ENCODE measurements at places on chromosomes 2 and 18.

GRCh38 chr2:192484903-192485302 is 290.2 kb upstream of the TMEFF2 start:
- DNase-seq: no peak

GRCh38 chr2:240430595-240430994 is 4.9 kb upstream of the GPC1 start:
- DNase-seq: no peak

DNA sequence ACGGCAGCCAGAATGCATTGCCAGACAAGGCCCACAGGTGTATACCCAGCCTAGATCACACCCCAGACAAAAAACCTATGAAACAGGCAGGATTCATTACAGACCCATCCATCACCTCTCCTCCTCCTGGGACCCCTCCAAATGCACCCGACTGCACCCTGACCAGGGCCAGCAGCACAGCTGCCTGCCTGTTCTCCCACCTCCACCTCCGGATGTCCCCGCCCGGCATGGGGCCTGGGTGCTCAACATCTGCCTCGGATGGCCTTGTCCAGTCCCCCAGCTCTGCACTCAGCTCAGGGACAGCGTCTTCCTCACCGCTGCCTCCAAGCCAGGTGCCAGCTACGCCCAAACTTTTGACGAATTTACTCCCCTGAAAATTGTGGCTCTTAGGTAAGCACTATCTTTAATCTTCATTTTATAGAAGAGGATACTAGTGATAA is 91.1 kb downstream of the TPO start:
- no peak for DNase-seq

DNA sequence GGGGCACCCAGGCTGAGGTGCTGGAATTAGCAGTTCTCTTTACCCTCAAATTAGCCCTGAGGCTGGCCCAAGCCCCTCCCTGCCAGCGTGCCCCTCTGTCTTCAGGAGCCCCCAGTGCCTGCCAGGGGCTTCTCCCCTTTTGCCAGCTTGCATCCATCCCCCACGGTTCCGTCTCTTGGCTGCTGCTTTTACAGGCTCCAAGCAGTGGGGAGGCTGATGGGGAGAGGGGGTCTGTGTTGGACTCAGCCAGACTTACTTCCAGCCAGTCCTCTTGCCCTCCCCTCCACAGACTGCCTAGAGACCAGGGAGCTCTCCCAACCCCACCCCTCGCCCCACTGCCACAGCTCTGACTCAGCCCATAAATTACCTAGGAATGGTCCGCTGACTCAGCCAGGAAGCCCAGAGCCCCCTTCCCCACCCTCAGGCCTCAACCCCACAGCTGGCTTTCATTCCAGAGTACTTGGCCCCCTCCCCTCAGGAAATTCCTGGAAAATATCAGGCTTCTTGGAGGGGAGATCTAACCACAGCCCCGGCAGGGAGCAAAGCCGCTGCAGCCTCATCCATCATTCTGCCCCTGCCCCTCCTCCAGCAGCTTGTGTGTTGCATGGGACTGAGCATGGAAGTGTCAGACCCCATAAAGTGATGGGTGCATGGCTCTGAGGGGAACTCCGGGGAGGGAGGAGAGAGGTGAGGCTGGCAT is 184.6 kb downstream of the ZFP36L2 start:
- peak; percentile 89 for DNase-seq

- DNase-seq: no peak
Observed at GRCh38 chr2:203756161-203756560, 49.7 kb downstream of the CD28 start.

DNA sequence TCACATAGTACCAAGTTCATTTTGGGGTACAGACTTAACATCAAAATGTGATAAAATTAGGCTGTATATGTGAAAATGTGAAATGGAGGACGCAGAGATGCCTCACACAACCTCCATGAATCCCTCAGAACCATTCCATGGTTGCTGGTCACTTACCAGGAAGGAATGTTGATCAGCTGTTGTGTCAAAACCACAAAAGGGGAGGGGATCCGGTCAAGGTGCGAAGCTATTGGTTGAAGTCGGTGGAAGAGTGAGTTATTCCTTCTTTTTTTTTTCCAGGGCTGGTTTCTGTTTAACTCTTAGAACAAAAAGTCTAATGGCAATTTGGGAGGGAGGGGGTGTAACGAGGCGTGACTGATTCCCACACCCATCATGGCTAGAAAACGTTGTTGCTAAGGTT is 32.3 kb upstream of the REG3A start:
- DNase-seq: no peak

DNA sequence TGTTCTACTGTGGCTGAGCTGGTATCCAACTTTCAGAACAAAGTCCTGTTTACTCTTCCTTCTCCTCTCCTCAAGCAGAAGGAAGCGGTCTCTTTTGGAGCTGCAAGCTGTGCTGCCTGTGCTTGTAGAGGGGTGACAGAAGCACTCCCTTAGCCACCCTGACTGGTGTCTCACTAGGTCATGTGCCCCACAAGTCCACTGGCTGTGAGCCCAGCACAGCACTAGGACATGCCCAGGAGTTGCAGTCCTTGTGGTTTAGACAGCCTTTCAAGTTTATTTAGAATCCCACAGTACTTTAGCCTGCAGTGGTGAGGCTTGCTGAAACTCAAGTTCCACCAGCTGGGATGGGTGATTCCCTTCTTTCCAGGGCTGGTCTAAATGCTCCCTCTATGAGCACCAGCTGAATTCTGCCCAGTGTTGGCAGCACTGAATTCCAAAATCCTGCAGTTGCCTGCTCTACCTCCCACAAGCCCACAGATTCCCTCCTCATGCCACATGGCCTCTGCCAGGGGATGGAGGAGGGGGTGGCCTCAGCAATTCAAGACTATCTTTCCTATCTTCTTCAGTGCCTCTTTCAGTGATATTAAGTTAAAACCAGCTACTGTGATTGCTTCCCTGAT is 61.2 kb downstream of the CCDC85A start:
- DNase-seq: no peak

GRCh38 chr2:37068686-37069085 is 15.5 kb downstream of the HEATR5B start:
- no peak for DNase-seq

DNA sequence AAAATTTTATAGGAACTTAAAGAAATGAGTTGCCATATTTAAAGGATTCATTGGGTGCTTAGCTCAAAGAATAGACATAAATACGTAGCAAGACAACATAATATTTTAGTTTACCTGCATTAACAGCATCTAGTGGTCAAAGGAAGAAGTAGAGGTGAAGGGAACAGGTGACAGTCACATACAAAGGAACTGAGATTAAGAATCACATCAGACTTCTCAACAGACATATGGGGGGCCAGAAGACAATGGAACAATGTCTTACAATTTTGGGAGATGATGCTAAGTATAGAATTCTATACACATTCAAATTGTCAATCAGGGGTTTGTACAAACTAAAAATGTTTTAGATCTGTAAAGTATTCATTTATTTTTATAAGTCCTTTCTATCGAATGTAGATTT is 38.6 kb upstream of the CCDC102B start:
- no peak for DNase-seq

- no peak for DNase-seq
Observed at GRCh38 chr2:185278761-185279160, 459.8 kb upstream of the FSIP2 start.

DNA sequence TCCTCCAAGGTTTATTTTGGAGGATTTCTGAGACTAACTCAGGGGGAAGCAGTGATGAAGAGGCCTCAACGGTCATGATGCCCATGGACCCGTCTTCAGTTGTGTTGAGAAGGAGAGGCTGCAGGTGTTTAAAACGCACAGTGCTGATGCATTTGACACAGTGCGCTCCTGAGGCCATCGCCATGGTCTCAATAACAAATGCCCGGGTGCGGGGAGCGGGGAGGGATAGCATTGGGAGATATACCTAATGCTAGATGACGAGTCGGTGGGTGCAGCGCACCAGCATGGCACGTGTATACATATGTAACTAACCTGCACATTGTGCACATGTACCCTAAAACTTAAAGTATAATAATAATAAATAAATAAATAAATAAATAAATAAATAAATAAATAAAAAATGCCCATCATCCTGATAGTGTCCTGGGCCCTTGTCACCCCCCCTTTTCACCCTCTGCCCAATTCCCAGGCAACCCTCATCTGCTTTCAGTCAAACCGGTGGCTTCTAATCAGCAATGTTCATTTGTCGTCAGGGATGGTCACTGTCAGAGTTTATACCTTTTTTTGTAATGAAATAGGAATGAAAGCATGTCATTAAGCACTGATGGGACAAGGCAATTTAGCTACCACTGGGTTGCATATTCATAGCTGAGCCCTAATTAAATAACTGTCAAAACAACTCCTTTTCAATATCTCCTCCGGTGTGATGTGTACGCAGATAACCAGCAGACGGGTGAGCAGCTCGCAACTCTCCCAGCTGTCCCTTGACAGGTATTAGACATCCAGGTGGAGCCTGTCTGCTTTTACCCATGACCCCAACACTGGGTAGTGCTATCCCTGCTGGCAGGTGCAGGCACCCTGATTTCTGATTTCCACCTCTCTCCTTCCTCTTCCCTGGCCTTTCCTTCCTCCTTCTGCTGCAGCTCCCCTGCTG is 95.9 kb downstream of the KCNF1 start:
- DNase-seq: no peak

GRCh38 chr18:68796936-68797690 is 767 bp upstream of the CCDC102B start:
- no peak for DNase-seq

- DNase-seq: no peak
Observed at GRCh38 chr2:134189009-134189720, 64.7 kb upstream of the MGAT5 start.

DNA sequence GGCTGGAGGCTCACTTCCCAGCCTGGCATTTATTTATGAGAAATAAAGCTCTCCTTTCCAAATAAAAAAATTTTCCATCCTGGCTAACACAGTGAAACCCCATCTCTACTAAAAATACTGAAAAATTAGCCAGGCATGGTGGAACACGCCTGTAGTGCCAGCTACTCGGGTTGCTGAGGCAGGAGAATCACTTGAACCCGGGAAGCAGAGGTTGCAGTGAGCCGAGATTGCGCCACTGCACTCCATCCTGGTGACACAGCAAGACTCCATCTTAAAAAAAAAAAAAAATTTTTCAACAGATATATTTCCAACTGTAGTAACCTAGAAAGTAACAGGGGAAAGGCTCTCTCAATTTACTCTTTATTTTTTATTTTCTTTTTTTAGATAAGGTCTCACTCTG is 6.1 kb upstream of the PCBP1 start:
- no peak for DNase-seq

DNA sequence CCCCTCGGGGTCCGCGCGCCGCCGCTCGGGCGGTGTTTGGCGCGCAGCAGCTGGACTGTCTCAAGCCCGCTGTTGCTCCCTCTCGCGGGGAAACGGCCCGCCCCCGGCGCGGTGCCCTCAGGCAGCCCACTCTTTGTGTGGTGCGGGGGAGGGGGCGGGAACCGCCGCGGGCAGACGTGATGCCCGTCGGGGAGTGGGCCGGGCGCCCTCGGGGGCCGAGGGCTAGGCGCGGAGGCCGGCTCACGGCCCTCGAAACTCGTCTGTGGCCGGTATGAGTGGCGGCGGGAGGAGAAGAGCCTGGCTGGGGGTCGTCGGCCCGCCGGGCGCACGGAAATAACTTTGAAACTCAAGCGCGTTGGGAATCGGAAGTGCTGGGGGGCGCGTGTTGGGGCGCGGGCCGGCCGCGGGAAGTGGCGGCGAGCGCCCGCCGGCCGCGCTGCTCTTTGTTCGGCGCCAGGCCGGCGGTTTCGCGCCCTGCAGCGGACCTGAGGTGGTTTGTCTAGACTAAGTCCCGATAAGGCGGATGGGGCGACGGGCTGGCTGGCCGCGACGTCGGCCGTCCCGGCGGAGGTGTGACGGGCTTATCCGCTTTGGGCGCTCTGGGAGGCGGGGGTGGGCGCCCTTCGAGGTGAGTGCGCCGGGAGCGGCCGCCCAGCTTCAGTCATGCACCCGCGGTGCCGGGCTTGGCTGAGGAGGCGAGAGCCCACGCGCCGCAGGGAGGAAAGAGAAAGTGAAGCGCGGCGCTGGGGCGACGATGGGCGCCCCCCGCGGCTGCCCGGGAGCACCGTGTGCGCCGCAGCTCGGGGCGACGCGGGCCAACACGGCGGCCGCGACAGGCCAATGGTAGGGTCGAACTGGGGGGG is 679 bp downstream of the PTMA start:
- DNase-seq: no peak

DNA sequence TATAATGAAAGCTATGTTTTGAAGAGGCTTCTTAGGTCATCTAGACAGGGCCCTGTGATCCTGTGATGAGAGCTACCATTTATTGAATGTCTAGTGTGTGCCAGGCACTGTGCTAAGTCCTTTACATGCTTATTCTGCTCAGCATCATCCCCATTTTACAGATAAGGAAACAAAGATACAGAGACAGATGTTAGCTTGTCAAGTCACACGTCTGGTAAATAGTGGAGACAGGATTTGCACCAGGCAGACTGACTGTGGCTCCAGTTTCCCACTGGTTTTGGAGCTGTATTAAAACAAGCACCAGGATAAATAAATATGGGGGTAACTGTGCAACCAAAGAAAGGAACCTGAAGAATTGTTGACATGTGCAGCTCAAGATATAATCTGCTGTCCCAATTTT is 19.2 kb upstream of the EML6 start:
- DNase-seq: no peak

DNA sequence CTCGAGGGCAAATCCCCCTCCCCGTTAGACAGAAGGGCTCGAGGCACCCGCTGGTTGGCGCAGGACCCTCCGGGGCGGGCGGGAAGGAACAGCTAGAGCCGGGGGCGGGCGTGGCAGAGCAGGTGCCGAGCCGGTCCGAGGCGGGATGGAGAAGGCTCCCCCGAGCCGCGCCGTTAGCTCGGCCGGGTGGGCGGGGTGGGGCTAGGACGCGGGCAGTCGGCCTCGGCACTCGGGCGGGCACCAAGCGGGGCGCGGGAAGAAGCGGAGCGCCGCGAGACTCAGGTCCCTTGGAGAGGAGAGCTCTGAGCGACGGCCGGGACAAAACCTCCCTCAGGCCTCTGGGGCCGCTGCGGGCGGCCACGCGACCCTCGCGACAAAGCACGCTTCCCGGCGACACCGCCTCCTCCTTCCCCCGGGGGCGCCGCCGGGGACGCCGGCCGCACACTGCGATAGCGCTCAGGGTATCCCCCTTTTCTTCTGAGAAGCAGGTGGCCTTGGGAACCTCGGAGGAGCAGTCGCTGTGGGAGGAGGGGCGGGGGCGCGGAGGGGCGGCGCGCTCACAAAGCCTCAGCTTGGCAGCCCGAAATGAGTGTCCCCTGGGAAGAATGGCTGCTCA is 721 bp downstream of the FHOD3 start:
- no peak for DNase-seq

- no peak for DNase-seq
Observed at GRCh38 chr2:223589901-223590300, 12.3 kb downstream of the SCG2 start.

- DNase-seq: no peak
Observed at GRCh38 chr2:222303045-222303827, 4.4 kb upstream of the PAX3 start.

Data from T1000 (cell line).